ENCODE measurements at places on chromosomes 2 and 18. TPM values are rescaled to one million over a fixed set of nuclear protein-coding genes. Genes with fewer than 3 reads are reported as not detected.
A peak's percentile ranks its signal among the peaks of the same experiment; 100 is the strongest.

- no peaks in the 10 kb centered on the region for H3K27me3 ChIP-seq
- no peak overlapping the region for H3K4me3 ChIP-seq
- no peaks in the 10 kb centered on the region for H3K36me3 ChIP-seq
- DNase-seq = no peak
- no peak overlapping the region for H3K27ac ChIP-seq
These were observed 192.4 kb downstream of the EIPR1 start for GRCh38 chr2:3185256-3185655.

DNA sequence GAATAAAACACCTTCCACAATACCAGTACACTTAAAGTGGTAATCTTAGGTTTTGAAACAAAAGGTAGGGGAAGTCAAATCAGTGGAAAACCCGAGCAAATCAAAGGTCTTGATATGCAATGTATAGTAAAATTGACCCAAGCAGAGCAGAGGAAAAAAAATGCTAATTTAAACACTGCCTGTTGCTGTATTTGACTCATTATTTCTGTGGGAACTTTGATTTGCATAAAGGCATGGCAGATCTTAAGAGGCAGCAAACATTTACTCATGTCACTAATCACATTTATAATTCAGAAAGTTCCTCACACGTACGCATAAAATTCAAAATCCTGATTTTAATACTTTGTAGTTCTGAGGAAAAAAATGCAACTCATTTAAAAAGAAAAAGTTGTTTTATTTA, 64.4 kb downstream of the IKZF2 start:
- H3K27ac ChIP-seq = no peak overlapping the region
- no peaks in the 10 kb centered on the region for H3K4me1 ChIP-seq
- no peaks in the 10 kb centered on the region for H3K27me3 ChIP-seq
- no peaks in the 10 kb centered on the region for H3K36me3 ChIP-seq
- DNase-seq = no peak
- no peak overlapping the region for H3K4me3 ChIP-seq

- H3K27ac ChIP-seq = no peak overlapping the region
- H3K4me1 ChIP-seq = no peaks in the 10 kb centered on the region
- H3K4me3 ChIP-seq = no peak overlapping the region
- no peaks in the 10 kb centered on the region for H3K36me3 ChIP-seq
- no peak for DNase-seq
- H3K27me3 ChIP-seq = no peaks in the 10 kb centered on the region
These were observed 45.6 kb upstream of the ARHGAP15 start for GRCh38 chr2:143083636-143084035.

DNA sequence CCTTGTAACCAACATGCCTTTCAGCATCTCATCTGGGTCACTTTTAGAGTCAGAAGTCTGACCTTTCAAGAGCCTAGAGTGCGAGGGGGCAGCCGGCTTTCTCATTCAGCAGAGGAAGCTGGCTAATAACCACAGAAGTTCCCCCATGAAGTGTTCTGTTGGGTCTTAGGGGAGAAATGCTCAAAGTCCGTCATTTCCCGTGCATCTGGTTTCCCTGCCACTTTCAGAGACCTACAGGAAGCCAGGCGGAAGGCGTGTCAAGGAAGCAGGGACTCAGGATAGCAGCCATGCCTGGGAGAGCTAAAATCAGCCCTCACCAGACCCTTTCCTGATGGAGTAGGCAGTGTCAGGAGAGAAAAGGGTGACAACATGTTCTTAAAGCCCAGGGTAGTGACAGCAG, 301.8 kb upstream of the ID2 start:
- no peaks in the 10 kb centered on the region for H3K27me3 ChIP-seq
- H3K27ac ChIP-seq = no peak overlapping the region
- DNase-seq = no peak

GRCh38 chr18:42080340-42080739, 125.3 kb downstream of the PIK3C3 start:
- no peak overlapping the region for H3K27ac ChIP-seq
- H3K4me3 ChIP-seq = no peak overlapping the region

DNA sequence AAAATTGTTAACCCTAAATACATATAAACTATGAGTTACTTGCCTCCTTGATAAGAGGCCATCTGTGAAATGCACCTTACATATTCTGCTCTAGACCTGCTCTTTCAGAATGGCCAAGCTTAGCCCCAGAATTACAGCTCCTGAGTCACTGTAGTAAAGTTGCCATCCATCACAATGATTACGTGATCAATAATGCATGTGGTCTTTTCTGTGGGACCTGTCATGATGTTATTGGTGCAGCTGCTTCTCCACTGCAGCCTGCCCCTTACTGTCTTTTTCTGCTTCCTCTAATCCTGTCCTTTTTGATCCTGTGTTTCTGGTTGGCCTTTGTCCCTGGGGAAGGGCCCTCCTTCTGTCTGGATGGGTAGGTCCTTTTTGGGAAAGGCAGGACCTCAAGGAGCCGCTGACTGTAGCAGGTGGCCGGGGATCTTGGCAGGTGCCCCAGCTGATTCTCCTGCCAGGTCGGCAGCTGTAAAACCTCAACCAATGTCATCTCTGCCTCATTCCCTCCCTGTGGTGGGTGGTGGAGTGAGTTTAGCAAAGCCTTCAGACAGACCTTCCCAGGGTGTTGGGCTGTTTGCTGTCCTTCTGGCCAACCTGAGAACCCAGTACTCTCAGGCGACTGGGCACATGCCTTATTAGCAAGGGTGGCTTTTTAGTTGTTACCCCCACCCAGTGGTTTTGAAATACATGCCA, 126.2 kb upstream of the EML6 start:
- H3K36me3 ChIP-seq = no peaks in the 10 kb centered on the region
- no peaks in the 10 kb centered on the region for H3K27me3 ChIP-seq
- DNase-seq = peak; percentile 64
- no peaks in the 10 kb centered on the region for H3K4me1 ChIP-seq

- no peaks in the 10 kb centered on the region for H3K27me3 ChIP-seq
- no peak overlapping the region for H3K4me3 ChIP-seq
These were observed 22.3 kb upstream of the IL1R1 start for GRCh38 chr2:102120261-102120660.

- no peak overlapping the region for H3K4me3 ChIP-seq
- no peak overlapping the region for H3K27ac ChIP-seq
These were observed 222.1 kb upstream of the SPRED2 start for GRCh38 chr2:65654496-65654895.

GRCh38 chr2:165087933-165088901, 115.6 kb downstream of the SCN3A start:
- no peaks in the 10 kb centered on the region for H3K27me3 ChIP-seq
- no peaks in the 10 kb centered on the region for H3K4me1 ChIP-seq
- H3K36me3 ChIP-seq = no peaks in the 10 kb centered on the region
- DNase-seq = no peak
- no peak overlapping the region for H3K4me3 ChIP-seq

DNA sequence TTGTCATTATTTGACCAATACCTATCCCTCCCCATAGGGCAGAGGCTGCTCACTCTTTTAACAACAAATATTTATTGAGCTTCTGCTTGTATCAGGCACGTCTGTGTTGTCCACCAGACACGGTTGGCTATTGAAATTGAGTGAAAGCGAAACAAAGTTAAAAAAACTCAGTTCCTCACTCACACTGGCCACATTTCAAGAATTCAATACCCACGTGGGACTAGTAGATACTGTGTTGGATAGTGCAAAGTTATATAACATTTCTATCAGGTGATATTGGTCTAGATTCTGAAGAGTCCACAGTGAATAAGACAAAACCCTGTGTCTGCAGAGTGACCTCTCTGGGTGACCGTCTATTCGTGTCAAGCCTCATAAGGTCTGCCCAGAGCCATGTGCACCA, 43.9 kb upstream of the GALR1 start:
- no peak for DNase-seq
- no peak overlapping the region for H3K27ac ChIP-seq
- H3K27me3 ChIP-seq = no peaks in the 10 kb centered on the region
- no peak overlapping the region for H3K4me3 ChIP-seq
- no peaks in the 10 kb centered on the region for H3K36me3 ChIP-seq

- no peak for DNase-seq
- H3K4me3 ChIP-seq = no peak overlapping the region
These were observed 7.9 kb downstream of the UGP2 start for GRCh38 chr2:63849381-63850203.

GRCh38 chr2:128510701-128511397, 192.2 kb upstream of the HS6ST1 start:
- DNase-seq = no peak
- no peaks in the 10 kb centered on the region for H3K36me3 ChIP-seq
- no peak overlapping the region for H3K4me3 ChIP-seq
- H3K27ac ChIP-seq = no peak overlapping the region
- H3K27me3 ChIP-seq = no peaks in the 10 kb centered on the region

DNA sequence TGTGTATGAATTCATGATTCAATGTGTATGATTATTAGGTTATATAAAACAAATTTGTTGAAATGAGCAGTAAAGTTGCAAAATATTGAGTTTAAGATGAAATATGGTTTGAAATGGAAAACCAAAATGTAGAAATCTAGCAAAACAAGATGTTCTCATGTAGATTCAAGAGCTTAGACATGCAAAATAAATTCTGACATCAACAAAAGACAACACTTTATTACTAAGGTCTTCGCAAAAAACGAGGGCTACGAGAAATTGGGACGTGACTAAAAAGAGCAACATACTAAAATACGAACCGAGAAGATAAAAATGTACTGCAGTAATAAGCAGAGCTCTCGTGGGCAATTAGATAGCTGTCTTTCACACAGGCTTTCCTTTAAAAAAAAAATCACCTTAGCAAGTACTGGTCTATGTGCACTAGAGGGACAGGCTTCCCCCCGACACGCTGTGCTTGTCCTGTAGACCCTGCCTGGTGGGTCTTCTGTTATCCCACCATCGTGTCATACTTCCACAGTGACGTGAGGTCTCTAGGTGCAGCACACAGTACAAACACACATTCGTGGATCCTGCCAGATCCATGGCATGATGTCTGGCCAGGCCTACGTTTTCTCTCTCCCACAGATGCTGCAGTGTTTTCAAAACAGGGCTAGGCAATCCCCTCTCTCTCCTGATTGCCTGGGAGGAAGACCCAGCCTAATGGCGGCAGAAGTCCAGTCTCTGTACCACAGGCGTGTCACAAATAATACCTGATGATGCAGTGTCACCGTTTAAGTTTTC, 240.8 kb downstream of the TCF4 start:
- no peak overlapping the region for H3K27ac ChIP-seq
- no peaks in the 10 kb centered on the region for H3K4me1 ChIP-seq
- no peak overlapping the region for H3K4me3 ChIP-seq
- H3K36me3 ChIP-seq = no peaks in the 10 kb centered on the region
- H3K27me3 ChIP-seq = no peaks in the 10 kb centered on the region

GRCh38 chr2:182646763-182647498, 69.1 kb upstream of the DNAJC10 start:
- no peaks in the 10 kb centered on the region for H3K4me1 ChIP-seq
- DNase-seq = no peak
- H3K4me3 ChIP-seq = no peak overlapping the region
- H3K27ac ChIP-seq = no peak overlapping the region

DNA sequence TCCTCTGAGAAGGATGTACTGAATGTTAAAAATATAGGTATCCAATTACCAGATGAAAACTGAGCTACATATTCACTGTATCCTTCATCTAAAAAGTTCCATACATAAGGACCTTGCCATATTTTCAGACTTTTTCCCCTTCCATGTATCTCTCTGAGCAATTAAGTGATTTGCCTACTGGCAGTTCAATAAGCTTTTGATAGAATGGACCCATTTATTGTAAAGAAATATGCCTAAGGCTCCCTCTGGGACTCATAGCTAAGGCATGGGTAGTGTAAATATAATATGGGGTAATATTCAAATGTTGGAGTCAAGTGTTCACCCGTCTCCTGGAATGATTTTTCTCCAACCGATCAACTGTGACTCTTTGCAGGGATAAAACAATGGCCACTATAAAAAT, 135.4 kb upstream of the FSHR start:
- peaks cover 11% of the 10 kb centered on the region for H3K4me1 ChIP-seq
- no peaks in the 10 kb centered on the region for H3K27me3 ChIP-seq
- no peak overlapping the region for H3K4me3 ChIP-seq

GRCh38 chr2:126900646-126901319, 2.1 kb downstream of the TEX51 start:
- H3K27ac ChIP-seq = no peak overlapping the region
- H3K4me1 ChIP-seq = no peaks in the 10 kb centered on the region
- no peaks in the 10 kb centered on the region for H3K27me3 ChIP-seq
- H3K4me3 ChIP-seq = no peak overlapping the region
- peak; percentile 4 for DNase-seq
- no peaks in the 10 kb centered on the region for H3K36me3 ChIP-seq

GRCh38 chr2:218796691-218797090, 14.7 kb downstream of the CYP27A1 start:
- H3K4me3 ChIP-seq = no peak overlapping the region
- no peaks in the 10 kb centered on the region for H3K4me1 ChIP-seq
- H3K36me3 ChIP-seq = no peaks in the 10 kb centered on the region
- no peak for DNase-seq

- peak overlapping the region; percentile 89 for H3K27ac ChIP-seq
- DNase-seq = no peak
- no peaks in the 10 kb centered on the region for H3K27me3 ChIP-seq
- no peaks in the 10 kb centered on the region for H3K4me1 ChIP-seq
These were observed 2.2 kb downstream of the IRS1 start for GRCh38 chr2:226797289-226797988.

DNA sequence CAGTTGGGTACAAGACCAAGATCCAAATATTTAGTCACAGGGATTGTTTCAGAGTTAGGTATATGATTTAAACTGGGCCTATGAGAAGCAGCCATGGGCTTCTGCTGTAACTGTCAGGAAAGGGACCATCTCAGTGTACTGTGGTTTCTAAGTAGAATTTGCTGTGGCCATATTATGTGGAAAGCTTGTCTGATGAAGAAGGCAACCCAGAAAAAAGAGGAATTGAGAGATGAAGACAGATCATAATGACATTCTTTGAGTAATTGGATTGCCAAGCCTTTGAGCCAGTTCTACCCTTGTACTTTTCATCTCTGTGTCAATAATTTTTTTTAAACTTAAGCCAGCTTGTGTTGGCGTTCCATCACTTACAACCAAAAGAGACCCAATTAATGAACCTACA, 259.6 kb downstream of the NUP35 start:
- no peaks in the 10 kb centered on the region for H3K4me1 ChIP-seq
- no peaks in the 10 kb centered on the region for H3K27me3 ChIP-seq
- H3K36me3 ChIP-seq = no peaks in the 10 kb centered on the region
- DNase-seq = no peak

DNA sequence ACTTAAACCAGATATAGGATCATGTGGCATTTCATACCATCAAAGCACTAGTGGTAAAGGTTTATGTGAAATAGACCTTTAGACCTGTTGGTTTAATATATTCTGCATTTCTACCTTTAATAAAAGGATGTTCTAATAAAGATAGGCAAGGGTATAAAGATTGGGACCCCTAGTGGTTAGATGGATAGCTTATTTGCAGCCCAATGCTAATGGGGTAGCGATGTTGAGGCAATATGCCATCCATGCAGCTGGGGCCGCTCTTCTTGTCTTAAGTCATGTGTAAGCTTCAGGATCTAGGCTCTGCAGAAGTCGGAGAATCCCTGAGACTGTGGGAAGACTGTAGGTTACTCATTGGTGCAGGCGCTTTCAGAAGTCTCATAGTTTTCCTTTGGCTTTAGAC, 114.9 kb downstream of the ICOS start:
- H3K27ac ChIP-seq = no peak overlapping the region
- DNase-seq = no peak
- H3K27me3 ChIP-seq = no peaks in the 10 kb centered on the region
- no peaks in the 10 kb centered on the region for H3K4me1 ChIP-seq
- H3K36me3 ChIP-seq = no peaks in the 10 kb centered on the region

The ITM2C gene
- total RNA-seq = 69.3 TPM

The KIAA2012 gene
- not detected for total RNA-seq

The PSD4 gene
- 189 TPM for total RNA-seq

The SERPINB3 gene
- total RNA-seq = not detected

The SCYGR4 gene
- total RNA-seq = not detected

The PARD3B gene
- total RNA-seq = 30.0 TPM
